ENCODE measurements at places on chromosomes 3 and 15. TPM values are rescaled to one million over a fixed set of nuclear protein-coding genes. Genes with fewer than 3 reads are reported as not detected.

DNA sequence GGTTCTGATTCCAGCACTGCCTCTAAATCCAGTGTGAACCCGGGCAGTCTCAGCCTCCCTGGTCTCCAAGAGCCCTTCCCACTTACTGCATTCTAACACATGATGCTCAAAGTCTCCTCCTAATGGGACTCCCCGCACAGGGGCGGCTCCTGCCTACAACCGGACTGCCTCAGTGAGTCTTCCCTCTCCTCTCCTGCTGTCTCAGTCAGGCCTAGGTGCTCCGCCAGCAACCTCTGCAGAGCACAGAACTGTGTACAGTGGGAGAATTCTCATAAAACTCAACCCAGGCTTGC lies 28.9 kb downstream of the TBC1D2B start:
- peak overlapping the region; percentile 94 for H3K27ac ChIP-seq
- no peak overlapping the region for H3K4me3 ChIP-seq
- H3K27me3 ChIP-seq: no peaks in the 10 kb centered on the region
- DNase-seq: no peak
- H3K4me1 ChIP-seq: peaks cover 96% of the 10 kb centered on the region
- no peaks in the 10 kb centered on the region for H3K36me3 ChIP-seq

GRCh38 chr15:66498501-66499386 lies 1.2 kb upstream of the SNAPC5 start:
- H3K4me1 ChIP-seq: peaks cover 20% of the 10 kb centered on the region
- H3K36me3 ChIP-seq: peaks cover 34% of the 10 kb centered on the region
- H3K27ac ChIP-seq: peak overlapping the region; percentile 99
- DNase-seq: no peak

DNA sequence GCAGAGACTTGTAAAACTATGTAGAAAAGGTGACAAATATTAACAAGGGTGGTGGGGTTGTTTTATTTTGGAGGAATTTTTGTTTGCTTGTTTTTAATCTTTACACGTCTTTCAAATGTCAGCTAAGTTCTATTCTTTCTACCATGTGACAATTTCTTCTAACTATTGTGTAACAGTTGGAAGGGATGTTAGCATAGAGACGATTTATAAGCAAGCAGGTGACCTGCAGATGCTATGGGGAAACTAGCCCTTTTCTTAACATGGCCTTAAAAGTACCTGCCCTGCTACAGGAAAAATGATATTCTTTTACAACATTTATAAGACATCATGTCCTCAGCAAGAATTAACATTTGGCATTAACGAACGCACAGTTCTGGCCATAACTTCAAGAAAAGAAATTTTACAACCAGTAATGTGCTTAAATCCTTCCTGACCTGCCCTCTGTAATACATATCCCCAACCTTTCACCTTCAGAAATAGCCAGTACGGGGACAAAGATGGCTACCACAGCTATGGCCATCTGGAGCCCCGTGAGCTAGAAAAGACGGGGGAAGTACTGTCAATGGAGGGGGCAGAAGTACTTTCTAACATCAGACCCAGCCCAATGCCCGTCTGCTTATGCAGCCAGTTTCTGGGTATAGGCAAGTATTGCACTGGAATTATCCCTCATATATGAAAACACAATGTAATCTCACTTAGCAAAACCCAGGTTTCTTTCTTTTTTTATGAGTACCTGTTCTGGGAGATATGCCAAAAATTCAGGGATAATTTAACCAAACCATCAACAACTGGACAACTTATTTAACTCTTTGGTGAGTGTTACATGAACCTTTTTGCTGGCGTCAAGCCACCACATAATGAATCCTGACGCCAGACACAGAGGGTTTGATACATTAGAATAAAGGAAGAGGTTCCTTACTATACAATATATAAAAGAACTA lies 67.7 kb upstream of the NR2F2 start:
- no peaks in the 10 kb centered on the region for H3K4me1 ChIP-seq
- peaks cover 7% of the 10 kb centered on the region for H3K27me3 ChIP-seq
- H3K4me3 ChIP-seq: no peak overlapping the region
- no peak overlapping the region for H3K27ac ChIP-seq
- no peaks in the 10 kb centered on the region for H3K36me3 ChIP-seq

Gene LRTM1
- not detected for polyA plus RNA-seq

Gene ZSCAN2
- polyA plus RNA-seq: 5.1 TPM

Gene DNASE1L3
- polyA plus RNA-seq: not detected

GRCh38 chr15:40766906-40767837 lies 2.6 kb upstream of the C15orf62 start:
- no peak for DNase-seq
- no peak overlapping the region for H3K27ac ChIP-seq
- peaks cover 57% of the 10 kb centered on the region for H3K4me1 ChIP-seq
- no peaks in the 10 kb centered on the region for H3K27me3 ChIP-seq

- no peak overlapping the region for H3K4me3 ChIP-seq
- H3K27me3 ChIP-seq: no peaks in the 10 kb centered on the region
- no peak for DNase-seq
- H3K27ac ChIP-seq: no peak overlapping the region
- H3K4me1 ChIP-seq: peaks cover 7% of the 10 kb centered on the region
These were observed 32.8 kb downstream of the LINGO1 start for GRCh38 chr15:77599899-77600298.

DNA sequence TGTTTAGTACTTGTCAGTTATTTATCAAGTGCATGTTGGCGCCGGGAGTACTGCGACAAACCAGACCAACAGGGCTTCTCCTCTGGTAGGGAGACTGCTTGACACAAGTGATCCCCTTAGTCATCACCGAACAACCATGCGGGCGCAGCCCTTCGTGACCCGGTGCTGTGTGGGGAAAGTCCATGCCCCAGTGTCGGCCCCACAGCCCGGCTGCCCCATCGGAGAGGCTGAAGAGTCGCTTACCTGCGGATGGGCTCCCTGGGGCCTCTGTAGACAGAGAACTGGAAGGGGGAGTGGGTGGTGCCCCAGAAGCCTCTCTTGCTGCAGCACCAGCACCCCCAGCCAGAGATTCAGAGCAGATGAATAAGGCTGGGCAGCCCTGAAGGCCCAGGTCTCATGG lies 90.3 kb upstream of the PRR23E start:
- H3K4me1 ChIP-seq: no peaks in the 10 kb centered on the region
- H3K36me3 ChIP-seq: no peaks in the 10 kb centered on the region
- no peak for DNase-seq
- H3K27ac ChIP-seq: no peak overlapping the region

Gene GABRA5
- polyA plus RNA-seq: not detected

GRCh38 chr3:45760878-45761711 lies 35.2 kb downstream of the SLC6A20 start:
- DNase-seq: peak; percentile 22
- no peaks in the 10 kb centered on the region for H3K36me3 ChIP-seq
- no peak overlapping the region for H3K27ac ChIP-seq
- peaks cover 3% of the 10 kb centered on the region for H3K4me1 ChIP-seq
- H3K4me3 ChIP-seq: no peak overlapping the region
- H3K27me3 ChIP-seq: no peaks in the 10 kb centered on the region

Gene FOXB1
- polyA plus RNA-seq: not detected

DNA sequence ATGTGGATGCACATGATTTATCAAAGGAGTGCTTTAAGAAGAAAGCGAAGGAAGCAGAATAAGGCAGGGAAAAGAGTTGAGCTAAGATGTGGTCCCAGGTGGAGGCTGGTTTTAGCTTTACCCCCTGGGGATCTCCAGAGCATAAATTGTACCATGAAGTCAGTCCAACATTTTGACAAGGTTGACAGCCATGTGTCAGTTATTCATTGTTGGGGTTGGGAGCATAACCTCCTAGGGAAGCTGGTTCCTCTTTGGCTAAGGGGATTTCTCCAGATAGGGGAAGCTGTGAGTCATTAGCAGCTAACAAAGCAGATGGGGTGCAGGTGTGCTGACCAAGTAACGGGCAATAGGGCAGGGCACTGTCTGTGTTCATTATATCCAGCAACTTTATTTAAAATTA lies 123.7 kb upstream of the IGSF10 start:
- H3K27ac ChIP-seq: no peak overlapping the region
- no peaks in the 10 kb centered on the region for H3K36me3 ChIP-seq
- DNase-seq: no peak
- H3K4me3 ChIP-seq: no peak overlapping the region

Gene DPPA2
- not detected for polyA plus RNA-seq

DNA sequence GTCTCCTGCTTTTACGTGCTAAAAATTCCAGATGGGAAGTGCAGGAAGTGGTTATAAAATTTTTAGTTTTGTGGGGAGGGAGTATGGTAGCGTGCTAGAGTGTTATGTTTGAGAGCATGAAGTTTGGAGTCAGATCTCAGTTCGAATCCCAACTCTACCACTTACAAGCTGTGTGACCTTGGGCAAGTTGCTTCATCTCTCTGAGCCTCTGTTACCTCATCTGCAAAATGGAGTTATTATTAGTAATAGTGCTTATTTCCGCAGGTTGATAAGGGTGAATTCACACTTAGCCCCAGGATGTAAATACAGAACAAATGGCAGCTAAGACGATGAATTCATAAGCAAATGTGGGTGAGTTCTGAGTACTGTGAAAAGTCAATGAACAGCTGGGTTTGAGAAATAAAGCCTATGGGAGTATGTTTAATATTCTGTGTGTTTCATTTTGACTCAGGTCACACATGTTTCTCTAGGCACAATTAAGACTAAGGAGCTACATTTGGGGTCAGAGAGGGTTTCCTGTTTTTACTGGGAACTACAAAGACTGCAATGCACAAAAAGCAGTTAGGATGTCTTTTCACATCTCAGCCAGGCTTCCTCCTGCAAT lies 73.1 kb upstream of the FEZF2 start:
- H3K27me3 ChIP-seq: no peaks in the 10 kb centered on the region
- peaks cover 21% of the 10 kb centered on the region for H3K4me1 ChIP-seq
- peak overlapping the region; percentile 91 for H3K27ac ChIP-seq
- H3K4me3 ChIP-seq: peak overlapping the region; percentile 14

- no peak overlapping the region for H3K27ac ChIP-seq
- H3K27me3 ChIP-seq: peaks cover 1% of the 10 kb centered on the region
- H3K4me3 ChIP-seq: peak overlapping the region; percentile 96
- H3K36me3 ChIP-seq: no peaks in the 10 kb centered on the region
- H3K4me1 ChIP-seq: peaks cover 14% of the 10 kb centered on the region
These were observed 1.1 kb upstream of the PLS1 start for GRCh38 chr3:142595141-142595540.

GRCh38 chr3:101414121-101414520 lies 93.7 kb upstream of the IMPG2 start:
- no peak for DNase-seq
- H3K27me3 ChIP-seq: no peaks in the 10 kb centered on the region
- peaks cover 20% of the 10 kb centered on the region for H3K36me3 ChIP-seq
- H3K4me1 ChIP-seq: peaks cover 36% of the 10 kb centered on the region
- H3K27ac ChIP-seq: peak overlapping the region; percentile 83

DNA sequence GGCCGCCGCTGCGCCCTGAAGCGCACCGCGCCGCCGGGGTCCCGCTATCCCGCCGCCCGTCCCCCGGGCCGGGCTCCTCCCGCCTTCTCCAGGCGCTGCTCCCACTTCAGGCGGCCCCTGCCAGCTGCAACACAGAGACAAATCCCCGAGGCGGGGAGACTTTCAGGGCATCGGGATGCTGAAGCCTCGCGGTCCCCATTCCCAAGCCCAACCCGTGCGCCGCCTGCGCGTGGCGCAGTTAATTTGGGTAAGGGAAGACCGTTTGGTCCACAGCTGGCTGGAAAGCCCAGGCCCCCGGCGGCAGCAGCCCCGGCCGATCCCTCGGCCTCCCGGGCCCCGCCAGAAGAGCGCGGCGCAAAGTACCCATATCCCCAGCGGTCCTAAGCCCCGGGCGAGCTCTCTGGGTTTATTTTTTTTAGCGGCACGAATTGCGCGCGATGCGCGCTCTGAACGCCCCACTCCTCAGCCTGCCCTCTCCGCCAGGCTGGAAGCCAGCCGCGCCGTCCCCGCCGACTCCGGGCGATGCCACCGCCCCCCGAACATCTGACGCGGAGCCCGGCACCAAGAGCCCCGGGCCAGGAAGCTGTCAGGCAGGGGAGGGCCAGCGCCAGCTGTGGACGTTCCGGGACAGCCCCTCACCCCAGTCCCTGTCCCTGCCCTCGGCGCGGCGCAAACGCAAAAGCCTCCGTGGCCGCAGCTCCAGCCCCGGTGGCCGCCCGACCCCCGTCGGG lies 517 bp downstream of the FBN1 start:
- no peak overlapping the region for H3K4me3 ChIP-seq
- no peaks in the 10 kb centered on the region for H3K4me1 ChIP-seq
- no peak for DNase-seq
- peaks cover 34% of the 10 kb centered on the region for H3K27me3 ChIP-seq

- DNase-seq: no peak
- H3K4me1 ChIP-seq: peaks cover 74% of the 10 kb centered on the region
- no peaks in the 10 kb centered on the region for H3K27me3 ChIP-seq
- H3K36me3 ChIP-seq: peaks cover 2% of the 10 kb centered on the region
- no peak overlapping the region for H3K4me3 ChIP-seq
- H3K27ac ChIP-seq: peak overlapping the region; percentile 68
These were observed 78.8 kb downstream of the BFSP2 start for GRCh38 chr3:133478624-133479023.

GRCh38 chr3:138578961-138579574 lies 15.0 kb downstream of the CEP70 start:
- no peak overlapping the region for H3K27ac ChIP-seq
- peaks cover 46% of the 10 kb centered on the region for H3K4me1 ChIP-seq
- H3K36me3 ChIP-seq: peaks cover 11% of the 10 kb centered on the region
- H3K4me3 ChIP-seq: no peak overlapping the region
- H3K27me3 ChIP-seq: no peaks in the 10 kb centered on the region
- DNase-seq: no peak

DNA sequence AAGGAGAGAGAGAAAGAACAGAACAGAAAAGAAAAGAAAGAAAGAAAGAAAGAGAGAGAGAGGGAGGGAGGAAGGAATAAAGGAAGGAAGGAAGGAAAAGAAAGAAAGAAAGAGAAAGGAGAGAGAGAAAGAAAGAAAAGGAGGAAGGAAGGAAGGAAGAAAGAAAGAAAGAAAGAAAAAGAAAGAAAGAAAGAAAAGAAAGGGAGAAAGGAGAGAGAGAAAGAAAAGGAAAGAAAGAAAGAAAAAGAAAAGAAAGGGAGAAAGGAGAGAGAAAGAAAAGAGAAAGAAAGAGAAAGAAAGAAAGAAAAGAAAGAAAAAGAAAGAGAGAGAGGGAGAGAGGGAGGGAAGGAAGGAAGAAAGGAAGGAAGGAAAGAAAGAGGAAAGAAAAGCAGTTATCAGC lies 108.8 kb downstream of the ARPP21 start:
- H3K27ac ChIP-seq: no peak overlapping the region
- H3K4me1 ChIP-seq: no peaks in the 10 kb centered on the region

DNA sequence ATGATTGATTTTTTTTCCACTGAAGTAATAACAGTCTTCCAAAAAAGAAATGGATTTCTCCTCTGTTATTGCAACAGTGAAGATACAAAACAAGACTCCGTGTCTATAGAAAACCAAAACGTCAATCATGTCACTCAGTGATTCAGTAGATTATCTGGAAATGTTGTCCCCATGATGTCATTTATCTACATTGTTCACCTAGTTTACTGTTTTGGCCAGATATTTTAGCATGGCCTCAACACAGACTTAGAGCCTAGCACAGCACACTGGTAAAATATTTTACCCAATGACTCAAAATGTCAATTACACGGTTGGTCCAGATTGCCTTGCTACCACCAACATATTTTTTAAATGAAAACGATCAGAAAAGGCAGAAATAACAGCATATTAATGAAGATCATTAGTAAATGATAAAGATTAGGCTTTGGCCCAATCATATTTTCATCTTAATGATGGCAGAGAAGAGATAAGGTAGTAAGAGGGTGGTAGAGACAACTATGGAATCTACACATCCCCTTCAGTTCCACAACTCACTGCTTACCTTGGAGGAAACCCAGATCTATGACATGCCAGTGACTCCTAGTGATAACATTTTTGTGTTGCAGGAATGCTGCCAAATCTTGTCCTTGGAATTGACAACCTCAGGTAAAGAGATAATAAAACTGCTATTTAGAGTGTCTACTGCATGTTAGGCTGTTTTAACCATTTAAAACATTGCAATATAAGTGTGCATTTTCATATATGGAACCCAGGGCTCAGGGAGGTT lies 347.7 kb upstream of the ARPP21 start:
- peaks cover 11% of the 10 kb centered on the region for H3K4me1 ChIP-seq
- H3K4me3 ChIP-seq: no peak overlapping the region
- DNase-seq: no peak
- H3K36me3 ChIP-seq: peaks cover 4% of the 10 kb centered on the region
- peaks cover 7% of the 10 kb centered on the region for H3K27me3 ChIP-seq

Data from naive thymus-derived CD8-positive, alpha-beta T cell (primary cell).